ENCODE measurements at places on chromosomes 5 and 9.

DNA sequence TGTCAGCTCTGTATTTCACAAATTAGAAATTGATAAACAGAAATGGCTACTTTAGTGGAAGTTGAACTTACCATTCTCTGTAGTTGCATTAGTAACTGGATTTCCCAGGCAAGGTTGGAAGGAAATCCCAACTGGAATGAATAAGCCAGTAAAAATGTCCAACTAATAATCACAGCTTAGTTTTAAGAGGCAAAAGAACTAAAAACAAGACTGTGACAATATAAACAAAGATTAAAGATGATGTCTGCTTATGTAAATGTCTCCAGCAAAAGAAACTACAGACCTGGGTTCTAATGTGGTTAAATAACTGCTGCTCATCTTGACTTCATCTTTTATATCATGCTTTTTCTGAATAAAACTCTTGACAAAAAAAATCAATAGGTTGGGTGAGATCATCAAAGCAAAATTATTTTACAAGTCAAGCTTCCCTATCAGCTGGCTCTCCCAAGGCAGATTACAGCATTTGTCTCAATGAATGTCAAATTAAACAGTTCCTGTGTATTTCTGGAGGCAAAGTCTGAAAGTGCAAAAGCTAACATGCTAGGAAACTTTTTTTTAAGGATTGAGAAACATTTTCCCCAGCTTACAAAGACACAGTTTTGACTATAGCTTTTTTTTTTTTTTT, 62.3 kb upstream of the HMHB1 start:
- no peak for DNase-seq
- H3K4me1 ChIP-seq = no peaks in the 10 kb centered on the region
- H3K4me3 ChIP-seq = no peak overlapping the region
- H3K27ac ChIP-seq = no peak overlapping the region

DNA sequence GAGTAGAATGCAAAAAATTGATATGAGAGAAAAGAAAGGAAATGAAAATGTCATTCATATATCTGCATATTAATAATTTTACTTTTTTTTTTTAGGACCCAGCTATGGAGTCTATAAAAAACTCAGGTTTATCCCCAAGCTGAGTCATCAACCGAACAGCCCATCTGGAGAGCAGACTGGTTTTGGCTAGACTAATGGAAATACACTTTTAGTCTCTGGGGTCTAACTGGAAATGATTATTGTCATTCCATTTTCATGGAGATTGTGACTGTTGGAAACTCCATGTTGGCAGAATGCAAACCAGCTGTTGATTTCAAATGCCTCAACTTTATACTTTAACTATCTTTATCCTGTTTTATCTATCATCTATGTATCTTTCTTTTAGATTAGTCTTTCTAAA, 28.7 kb downstream of the ANXA1 start:
- no peaks in the 10 kb centered on the region for H3K27me3 ChIP-seq
- H3K36me3 ChIP-seq = no peaks in the 10 kb centered on the region
- no peaks in the 10 kb centered on the region for H3K4me1 ChIP-seq

DNA sequence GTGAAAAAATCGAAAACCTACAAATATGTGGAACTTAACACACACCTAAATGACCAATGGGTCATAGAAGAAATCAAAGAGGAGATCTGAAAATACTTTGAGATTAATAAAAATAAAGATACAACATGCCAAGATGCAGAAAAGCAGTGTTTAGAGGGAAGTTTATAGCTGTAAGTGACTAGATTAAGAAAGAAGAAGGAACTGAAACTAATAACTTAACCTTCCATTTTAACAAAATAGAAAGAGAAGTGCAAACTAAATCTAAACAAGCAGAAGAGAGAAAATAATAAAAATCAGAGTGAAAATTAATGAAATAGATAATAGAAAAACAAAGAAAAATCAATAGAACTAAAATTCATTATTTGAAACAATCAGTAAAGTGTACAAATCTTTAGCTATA, 103.0 kb upstream of the MAMDC2 start:
- H3K27me3 ChIP-seq = no peaks in the 10 kb centered on the region
- H3K4me1 ChIP-seq = peaks cover 3% of the 10 kb centered on the region
- no peak overlapping the region for H3K27ac ChIP-seq
- DNase-seq = no peak

DNA sequence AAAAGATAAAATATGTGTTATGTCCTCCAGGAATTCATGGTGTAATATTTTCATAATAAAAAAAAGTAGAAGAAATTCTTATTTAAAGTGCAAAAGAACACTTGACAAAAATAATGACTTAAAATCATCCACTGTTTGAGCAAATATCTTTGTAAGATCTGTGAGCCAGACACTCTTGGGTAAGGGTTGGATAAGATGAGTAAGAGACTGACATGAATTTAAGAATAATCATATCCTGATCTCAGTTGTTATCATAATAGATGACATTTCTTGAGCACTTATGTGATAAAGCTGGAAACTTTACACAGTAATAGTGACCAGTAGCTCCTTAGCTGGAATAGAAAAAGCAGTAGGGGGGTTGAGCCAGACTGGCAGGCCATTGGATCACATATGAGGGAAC, 40.0 kb upstream of the ADRB2 start:
- no peak overlapping the region for H3K27ac ChIP-seq
- DNase-seq = no peak
- no peaks in the 10 kb centered on the region for H3K36me3 ChIP-seq
- H3K4me3 ChIP-seq = no peak overlapping the region
- H3K4me1 ChIP-seq = peaks cover 6% of the 10 kb centered on the region

DNA sequence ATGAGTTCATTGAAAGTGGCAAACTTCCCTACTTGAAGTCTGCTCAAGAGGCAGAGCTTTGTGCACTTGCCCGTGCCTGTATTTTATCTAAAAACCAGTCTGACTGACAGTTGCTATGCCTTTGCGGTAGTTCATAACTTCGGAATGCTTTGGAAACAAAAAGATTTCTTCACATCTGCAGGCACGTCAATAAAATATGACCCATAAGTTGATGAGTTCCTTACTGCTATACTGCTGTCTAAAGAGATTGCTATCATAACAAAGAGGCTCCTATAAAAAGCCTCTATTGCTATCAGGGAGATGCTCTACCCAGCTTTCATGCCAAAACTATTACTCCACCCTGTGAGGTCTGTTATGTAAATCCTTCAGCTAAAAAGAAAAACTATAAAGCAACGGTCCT, 25.4 kb upstream of the RNF20 start:
- no peak overlapping the region for H3K4me3 ChIP-seq
- H3K36me3 ChIP-seq = no peaks in the 10 kb centered on the region
- H3K27ac ChIP-seq = no peak overlapping the region
- no peak for DNase-seq
- H3K27me3 ChIP-seq = no peaks in the 10 kb centered on the region

- H3K36me3 ChIP-seq = no peaks in the 10 kb centered on the region
- no peak overlapping the region for H3K27ac ChIP-seq
These were observed 36.1 kb upstream of the NDFIP1 start for GRCh38 chr5:142072488-142072887.

GRCh38 chr5:142326480-142326938, 1.7 kb upstream of the SPRY4 start:
- peaks cover 37% of the 10 kb centered on the region for H3K27me3 ChIP-seq
- DNase-seq = no peak
- no peak overlapping the region for H3K4me3 ChIP-seq
- no peaks in the 10 kb centered on the region for H3K36me3 ChIP-seq
- H3K27ac ChIP-seq = no peak overlapping the region
- peaks cover 32% of the 10 kb centered on the region for H3K4me1 ChIP-seq

DNA sequence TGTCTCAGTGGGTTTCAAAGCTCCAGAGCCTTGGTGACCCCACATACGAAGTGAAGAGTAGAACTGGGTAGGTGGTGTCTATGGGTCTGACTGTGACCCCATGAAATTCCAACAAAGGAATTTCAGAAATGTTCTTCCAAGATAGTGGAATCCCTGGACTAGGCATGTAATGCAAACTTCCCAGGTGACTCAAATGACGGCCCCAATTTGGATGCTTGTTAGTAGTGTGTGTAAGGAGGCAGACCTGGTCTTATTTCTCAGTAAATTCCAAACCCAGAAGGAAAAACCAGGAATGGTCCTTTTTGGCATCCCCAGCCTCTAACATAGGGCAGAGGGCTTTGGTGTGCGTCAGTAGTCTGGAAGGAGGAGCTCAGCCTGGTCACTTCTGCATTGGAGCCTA, 43.6 kb upstream of the ABCA1 start:
- no peaks in the 10 kb centered on the region for H3K36me3 ChIP-seq
- H3K4me1 ChIP-seq = peaks cover 13% of the 10 kb centered on the region
- no peak overlapping the region for H3K27ac ChIP-seq

- H3K27ac ChIP-seq = no peak overlapping the region
- DNase-seq = no peak
These were observed 35.2 kb downstream of the YIPF5 start for GRCh38 chr5:144135113-144135762.

Measured in natural killer cell (primary cell).